GM12892 (cell line): ENCODE measurements at places on chromosomes 12 and 14.

- no peak for DNase-seq
These were observed 62.0 kb upstream of the PNMA1 start for GRCh38 chr14:73776194-73776537.

- DNase-seq, result no peak
These were observed 1.5 kb upstream of the VAMP1 start for GRCh38 chr12:6471989-6472360.

GRCh38 chr12:89348894-89349699, 3.2 kb downstream of the DUSP6 start:
- DNase-seq, result no peak

- DNase-seq, result no peak
These were observed 730 bp downstream of the CLSTN3 start for GRCh38 chr12:7130701-7131501.

GRCh38 chr14:56805992-56806727, 4.1 kb downstream of the OTX2 start:
- DNase-seq, result no peak

GRCh38 chr12:96192926-96193573, 1.1 kb upstream of the ELK3 start:
- no peak for DNase-seq

GRCh38 chr12:53938326-53939140, at the start of gene HOXC13:
TSS of gene HOXC13 (plus strand) at chr12:53938831. CDS start at chr12:53938907, 76 bp downstream.
- no peak for DNase-seq
